ENCODE measurements at places on chromosomes 11 and 22.

GRCh38 chr11:8309862-8310261, 46.2 kb upstream of the LMO1 start:
- DNase-seq: no peak

- no peak for DNase-seq
These were observed 47.8 kb downstream of the GDPD4 start for GRCh38 chr11:77253690-77254089.

DNA sequence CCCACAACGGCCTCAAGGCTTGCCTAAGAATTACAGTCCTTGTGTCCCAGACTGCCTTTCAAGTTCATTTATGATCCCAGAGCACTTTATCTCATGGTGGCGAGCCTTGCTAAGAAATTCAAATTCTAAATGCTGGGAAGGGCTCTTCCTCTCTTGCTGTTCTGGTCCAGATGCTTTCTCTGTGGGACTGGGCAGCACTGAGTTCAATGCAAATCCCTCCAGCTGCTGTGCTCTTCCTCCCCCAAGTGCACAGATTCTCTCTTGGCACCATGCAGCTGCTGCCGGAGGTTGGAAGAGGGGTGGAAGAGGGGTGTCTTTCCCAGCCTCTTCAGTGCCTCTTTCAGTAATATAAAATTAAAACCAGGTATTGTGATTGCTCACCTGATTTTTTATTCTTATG, 828.0 kb downstream of the DLG2 start:
- no peak for DNase-seq

GRCh38 chr11:36500315-36500721, 9.8 kb downstream of the TRAF6 start:
- no peak for DNase-seq

DNA sequence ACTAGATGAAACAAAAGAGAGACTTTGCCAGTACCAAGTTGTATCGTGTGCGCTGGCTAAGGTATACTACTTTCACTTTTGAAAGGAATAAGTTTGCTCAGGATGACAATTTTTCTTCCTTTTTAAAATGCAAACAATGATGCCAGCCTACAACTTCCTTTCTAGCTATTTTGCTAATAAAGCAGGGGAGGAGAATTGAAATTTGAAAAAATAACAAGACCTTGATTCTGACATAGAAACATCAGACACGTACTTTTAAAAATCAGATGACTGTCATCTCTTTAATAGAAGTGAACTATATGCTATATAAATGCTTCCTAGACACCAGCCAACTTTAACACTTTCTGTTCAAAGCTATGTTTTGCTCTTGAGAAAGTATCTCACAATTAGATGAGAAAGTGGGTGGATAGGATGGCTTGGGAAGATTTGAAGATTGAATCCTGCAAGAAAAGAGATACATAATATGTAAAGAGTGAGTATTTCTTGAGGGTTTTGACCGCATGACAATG, 41.7 kb upstream of the BLID start:
- no peak for DNase-seq
